ENCODE measurements at places on chromosomes 12 and 14.

- no peak for DNase-seq
Measured at GRCh38 chr12:86421333-86421732, 165.1 kb upstream of the MGAT4C start.

DNA sequence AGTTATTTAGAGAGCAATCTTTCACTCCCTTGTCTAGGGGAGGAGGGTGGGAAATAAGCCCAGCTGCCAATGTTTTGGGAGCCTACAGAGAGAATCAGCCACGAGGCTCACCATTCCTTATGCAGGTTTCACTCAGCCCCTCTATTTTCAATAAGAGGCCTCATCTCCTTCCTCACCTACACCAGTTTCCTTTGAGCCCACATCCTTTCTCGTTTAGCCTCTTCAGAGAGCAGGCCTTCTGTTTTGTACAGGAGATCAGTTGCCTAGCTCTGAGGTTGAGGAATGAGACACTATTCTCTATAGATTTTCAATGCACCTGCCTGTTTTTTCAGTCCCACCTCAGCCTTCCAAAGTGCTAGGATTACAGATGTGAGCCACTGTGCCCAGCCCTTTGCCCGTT lies 17.9 kb downstream of the SNAPC1 start:
- no peak for DNase-seq

DNA sequence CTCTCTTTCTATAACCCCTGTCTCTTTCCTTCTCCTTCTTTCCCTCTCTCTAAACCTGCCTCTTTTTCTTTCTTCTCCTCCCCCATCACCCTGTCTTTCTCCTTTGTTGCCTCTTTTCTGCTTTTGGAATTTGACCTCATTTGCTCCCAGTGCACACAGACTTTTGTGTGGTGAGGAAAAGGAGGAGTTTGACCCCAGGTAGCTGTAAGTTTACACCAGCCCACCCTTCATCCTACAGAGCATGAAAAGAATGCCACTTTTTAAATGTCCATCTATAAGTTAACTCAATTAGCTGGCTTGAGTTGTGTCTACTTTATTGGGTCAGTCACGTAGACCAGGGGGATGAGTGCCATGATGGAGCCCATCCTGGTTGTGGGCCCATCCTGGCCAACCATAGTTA lies 146.8 kb upstream of the SLC38A2 start:
- DNase-seq = no peak

DNA sequence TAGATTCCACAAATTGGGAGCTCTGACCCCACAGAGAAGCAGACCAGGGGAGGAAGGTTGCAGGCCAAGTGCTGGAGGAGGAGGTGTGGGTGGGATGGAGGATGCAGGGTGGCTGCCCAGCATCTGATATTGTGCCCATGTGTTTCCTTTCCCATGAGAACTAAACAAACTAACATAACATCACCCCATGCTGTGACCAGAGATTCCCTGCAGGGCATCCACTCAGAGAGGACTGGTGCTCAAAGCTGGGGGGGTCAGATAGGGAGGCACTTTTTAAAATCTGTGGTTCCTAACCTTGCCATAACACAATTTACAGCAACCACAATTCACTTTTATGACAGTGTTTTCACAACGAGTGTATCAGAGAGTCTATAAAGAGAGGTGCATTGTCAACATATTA lies 1277.6 kb downstream of the AACS start:
- no peak for DNase-seq

- DNase-seq = no peak
Measured at GRCh38 chr14:89424241-89424640, 7.2 kb upstream of the FOXN3 start.

GRCh38 chr14:76337635-76338545 lies 38.0 kb upstream of the ESRRB start:
- no peak for DNase-seq

DNA sequence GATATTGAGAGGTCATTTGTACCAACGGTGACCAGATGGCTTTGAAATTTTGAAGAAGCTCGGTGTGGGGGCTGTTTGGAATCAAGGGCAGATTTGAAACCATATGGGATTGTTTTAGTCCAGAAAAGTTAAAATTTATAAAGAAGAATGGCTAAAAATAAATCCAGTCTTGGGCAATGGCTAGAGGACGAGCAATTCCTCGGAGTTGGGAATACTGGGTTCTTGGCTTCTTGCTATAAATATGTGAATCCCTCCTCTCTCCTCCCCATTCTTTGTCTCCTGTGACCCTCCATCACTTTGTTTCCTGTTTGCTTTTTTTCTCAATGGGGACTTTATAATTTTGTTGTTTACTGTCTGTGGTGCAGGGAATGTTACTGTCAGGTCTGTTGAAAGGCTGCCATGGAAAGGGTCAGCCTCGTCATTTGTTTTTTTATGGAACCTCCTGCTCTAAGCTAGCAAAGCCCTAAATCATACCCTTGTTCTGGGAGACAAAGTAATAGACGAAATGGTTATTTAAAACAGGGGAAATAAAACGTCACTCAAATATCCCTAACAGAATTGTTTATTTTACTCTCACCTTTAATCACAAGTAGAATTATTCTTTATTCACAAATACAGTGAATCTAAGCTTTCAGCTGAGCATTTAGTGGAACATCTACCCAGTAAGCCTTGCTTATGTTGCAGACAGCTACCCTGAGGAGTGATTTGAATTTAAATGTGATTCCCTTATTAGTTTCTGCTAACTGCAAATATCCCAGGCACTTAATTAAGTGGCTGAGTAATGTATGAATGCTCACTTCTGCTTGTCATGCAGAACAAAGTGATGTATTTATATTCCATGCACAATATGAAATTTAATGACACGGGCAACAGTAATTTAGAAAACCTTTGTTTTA lies 273.1 kb upstream of the NOVA1 start:
- no peak for DNase-seq

GRCh38 chr14:51449681-51450080 lies 202.0 kb upstream of the FRMD6 start:
- no peak for DNase-seq

DNA sequence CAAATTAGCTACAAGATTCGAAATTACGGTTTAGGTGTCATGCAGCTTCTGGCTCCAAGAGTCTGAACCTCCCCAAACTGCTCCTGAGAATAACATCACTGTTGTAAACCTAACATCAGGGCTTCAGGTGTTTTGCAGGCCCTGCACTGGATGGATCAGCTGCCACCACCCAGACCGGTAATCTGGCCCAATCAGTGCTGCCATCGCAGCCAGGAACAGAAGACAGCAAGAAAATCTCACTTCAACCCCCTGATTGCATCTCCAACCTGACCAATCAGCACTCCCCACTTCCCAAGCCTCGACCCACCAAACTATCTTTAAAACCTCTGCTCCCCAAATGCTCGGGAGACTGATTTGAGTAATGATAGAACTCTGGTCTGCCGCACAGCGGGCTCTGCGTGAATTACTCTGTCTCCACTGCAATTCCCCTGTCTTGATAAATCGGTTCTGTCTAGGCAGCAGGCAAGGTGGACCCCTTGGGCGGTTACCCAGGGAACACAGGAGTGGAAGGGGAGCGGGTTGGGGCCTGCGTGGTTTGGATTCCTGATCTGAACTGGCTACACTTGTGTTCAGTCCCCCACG lies 268.5 kb upstream of the SFSWAP start:
- DNase-seq = no peak
